Hindlimb muscle (tissue), 1 donor: ENCODE measurements at places on chromosomes 1 and 21. TPM values are rescaled to one million over a fixed set of nuclear protein-coding genes. Genes with fewer than 3 reads are reported as not detected.

Gene UTP25
- polyA plus RNA-seq = 7.2 TPM

Gene RGSL1
- not detected for polyA plus RNA-seq

Gene ARMH1
- polyA plus RNA-seq = 2.2 TPM

Gene RBM11
- polyA plus RNA-seq = not detected

Gene OR2L2
- polyA plus RNA-seq = not detected

Gene DSCAM
- polyA plus RNA-seq = 2.0 TPM

Gene EPHA2
- 8.9 TPM for polyA plus RNA-seq

Gene MAP10
- polyA plus RNA-seq = 2.9 TPM

Gene C1orf141
- not detected for polyA plus RNA-seq

Gene TCEA3
- 430 TPM for polyA plus RNA-seq

Gene SYCP1
- not detected for polyA plus RNA-seq

Gene B4GALT2
- 41.5 TPM for polyA plus RNA-seq
